Smooth muscle cell of the brain vasculature (primary cell): ENCODE measurements at places on chromosomes 5 and 9.

DNA sequence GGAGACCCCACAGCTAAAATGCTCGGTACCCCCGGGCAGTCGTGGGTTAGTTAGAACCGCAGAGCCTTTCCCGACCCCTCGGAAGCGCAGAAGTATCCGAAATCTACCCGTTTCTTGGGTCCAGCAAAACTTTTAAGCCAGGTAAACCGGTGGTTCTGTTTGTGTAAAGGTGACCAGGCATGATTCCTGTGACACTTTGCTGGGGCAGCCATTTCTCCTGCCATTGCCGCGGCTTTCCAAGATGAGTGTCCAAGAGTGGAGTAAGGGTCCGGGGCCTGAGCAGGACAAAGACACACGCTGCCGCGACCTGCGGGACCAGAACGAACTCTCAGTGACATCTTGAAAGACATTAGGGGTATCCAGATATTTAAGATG lies 655 bp downstream of the MARVELD2 start:
- no peak for DNase-seq

- DNase-seq: peak; percentile 55
Measured at GRCh38 chr9:36328798-36329411, 70.7 kb upstream of the GNE start.

- no peak for DNase-seq
Measured at GRCh38 chr5:54388811-54389210, 66.7 kb upstream of the HSPB3 start.

GRCh38 chr9:112624711-112625707 lies 92.9 kb downstream of the INIP start:
- no peak for DNase-seq

DNA sequence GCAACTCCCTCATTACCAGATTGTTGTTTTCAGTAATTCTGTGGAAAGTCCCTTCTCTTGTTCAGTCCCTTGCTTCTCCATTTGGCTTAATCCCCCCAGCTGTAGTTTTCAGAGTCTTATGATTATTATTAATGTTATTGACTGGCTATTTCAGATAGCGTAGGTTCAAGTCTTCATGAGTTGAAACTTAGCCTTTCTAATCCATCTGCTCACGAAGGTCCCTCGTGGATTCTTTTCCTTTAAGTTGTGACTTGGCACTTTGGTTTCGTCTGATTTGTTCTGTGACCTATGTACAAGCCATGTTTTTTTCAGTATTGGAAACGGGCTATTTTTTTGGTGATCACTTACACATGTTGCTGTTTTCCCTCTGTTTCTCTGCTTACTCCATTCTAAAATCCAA lies 260.3 kb downstream of the TMEM167A start:
- DNase-seq: no peak

GRCh38 chr9:134062461-134063087 lies 5.3 kb downstream of the BRD3 start:
- no peak for DNase-seq

DNA sequence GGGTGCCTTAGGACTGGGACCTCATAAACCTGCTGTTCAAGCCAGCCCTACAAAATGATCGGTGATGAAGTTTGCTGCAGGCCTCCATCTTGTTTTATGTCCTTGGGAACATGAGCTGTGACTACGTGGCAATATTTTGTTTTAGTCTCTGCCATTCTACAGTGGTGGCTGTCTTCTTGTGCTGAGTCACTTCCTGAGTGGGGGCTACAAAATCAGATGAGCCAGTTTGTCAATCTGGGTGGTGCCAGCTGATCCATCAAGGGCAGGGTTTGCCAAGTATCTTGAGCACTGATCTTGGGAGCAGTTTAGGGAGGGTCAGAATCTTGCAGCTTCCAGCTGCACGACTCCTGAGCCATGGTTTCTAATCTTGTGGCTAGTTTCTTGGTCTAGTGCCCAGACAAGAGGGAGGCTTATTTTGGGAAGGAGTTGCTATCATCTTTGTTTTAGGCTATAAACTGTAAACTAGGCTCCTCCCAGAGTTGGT lies 94.7 kb downstream of the YTHDC2 start:
- no peak for DNase-seq

DNA sequence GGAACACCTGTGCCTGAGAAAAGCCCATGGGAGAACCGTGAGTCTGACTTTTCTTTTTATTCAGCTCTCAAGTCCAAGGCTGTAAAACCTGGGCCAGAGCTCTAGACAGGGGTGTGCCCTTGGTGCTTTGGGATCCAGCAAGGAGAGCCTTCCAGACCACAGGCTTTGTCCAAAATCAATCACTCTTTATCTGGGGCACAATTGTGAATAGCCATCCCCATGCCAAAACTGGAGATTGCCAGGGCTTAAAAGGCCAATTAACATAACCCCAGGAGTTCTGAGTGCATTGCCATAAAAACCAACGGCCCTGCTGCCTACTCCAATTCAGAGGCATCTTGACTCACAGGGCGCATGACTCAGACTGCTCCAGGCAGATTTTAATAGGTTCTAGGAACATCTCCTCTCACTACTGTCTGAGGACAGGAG lies 391.8 kb downstream of the ARHGEF28 start:
- no peak for DNase-seq

- no peak for DNase-seq
Measured at GRCh38 chr9:83778164-83778563, 39.4 kb downstream of the GKAP1 start.

- DNase-seq: no peak
Measured at GRCh38 chr5:109199289-109199688, 210.5 kb downstream of the PJA2 start.

DNA sequence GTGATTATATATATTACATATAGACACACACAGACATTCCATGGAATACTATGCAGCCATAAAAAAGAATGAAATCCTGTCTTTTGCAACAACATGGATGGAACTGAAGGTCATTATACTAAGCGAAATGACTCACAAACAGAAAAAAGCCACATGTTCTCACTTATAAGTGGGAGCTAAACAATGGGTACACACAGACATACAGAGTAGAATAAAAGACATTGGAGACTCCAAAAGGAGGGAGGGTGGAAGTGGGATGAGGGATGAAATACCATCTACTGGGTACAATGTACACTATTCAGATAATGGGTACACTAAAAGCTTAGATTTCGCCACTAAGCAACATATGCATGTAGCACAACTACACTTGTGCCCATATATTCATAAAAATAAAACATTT lies 170.0 kb upstream of the RGMB start:
- no peak for DNase-seq

DNA sequence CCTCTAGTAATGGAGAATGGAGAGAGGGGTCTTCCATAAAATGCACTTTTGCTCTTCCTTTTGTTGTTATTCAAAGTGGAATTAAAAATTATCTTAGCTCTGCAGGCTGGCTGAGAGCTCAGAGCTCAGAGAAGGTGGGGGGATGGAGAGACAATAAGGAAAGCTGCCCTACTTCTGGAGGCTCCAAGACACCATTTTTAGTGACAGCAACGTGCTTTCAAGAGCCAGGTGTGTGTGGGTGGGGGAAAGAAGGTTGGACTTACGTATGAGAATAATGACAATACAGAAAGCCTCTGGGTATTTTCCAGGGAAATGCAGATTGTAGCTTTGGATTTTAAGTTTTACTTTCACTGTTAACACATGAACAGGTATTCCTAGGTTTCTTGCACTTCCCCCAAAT lies 173.9 kb downstream of the TRPM3 start:
- no peak for DNase-seq

GRCh38 chr5:66144834-66145390 lies 812 bp downstream of the SREK1 start:
- no peak for DNase-seq

DNA sequence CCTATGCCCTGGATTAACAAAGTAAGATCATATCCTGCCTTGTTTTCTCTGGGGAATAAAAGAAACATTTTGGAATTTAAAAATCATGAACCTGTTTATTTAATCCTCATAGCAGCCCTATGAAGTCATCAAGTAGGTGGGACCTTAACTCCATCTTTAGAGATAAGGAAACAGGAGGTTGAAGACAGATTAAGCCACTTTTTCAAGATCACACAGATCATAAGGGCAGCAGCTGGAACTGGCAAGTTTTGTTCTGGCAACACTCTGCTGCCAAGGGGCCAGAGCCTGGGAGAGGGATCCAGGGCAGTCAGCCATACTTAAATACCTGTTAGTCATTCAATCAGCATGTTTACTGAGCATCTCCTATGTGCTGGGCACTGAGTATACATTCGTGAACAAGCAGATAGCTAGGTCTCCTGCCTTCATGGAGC lies 63.7 kb downstream of the SLC1A1 start:
- DNase-seq: no peak

GRCh38 chr9:129174102-129174723 lies 3.8 kb downstream of the IER5L start:
- no peak for DNase-seq

DNA sequence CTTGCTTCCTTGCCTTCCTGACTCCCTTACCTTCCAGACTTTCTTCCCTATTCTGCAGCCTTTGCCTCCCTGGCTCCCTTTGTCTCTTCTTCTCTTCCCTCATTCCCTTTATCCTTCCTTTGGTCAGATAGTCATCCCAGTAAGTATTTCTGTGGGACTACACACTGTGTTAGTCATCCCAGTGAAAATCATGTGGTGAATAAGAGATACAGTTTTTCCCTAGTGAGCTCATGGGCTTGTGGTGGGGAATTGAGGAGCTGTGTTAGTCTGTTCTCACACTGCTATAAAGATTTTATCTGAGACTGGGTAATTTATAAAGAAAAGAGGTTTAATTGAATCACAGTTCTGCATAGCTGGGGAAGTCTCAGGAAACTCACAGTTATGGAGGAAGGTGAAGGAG lies 109.8 kb upstream of the EDIL3 start:
- DNase-seq: no peak

GRCh38 chr9:74771672-74772071 lies 116.0 kb downstream of the TRPM6 start:
- DNase-seq: no peak

GRCh38 chr9:16461851-16462250 lies 408.6 kb downstream of the BNC2 start:
- no peak for DNase-seq

GRCh38 chr5:12795333-12795663 lies 891.1 kb upstream of the CTNND2 start:
- no peak for DNase-seq

- DNase-seq: no peak
Measured at GRCh38 chr5:93756372-93756771, 15.0 kb upstream of the POU5F2 start.

DNA sequence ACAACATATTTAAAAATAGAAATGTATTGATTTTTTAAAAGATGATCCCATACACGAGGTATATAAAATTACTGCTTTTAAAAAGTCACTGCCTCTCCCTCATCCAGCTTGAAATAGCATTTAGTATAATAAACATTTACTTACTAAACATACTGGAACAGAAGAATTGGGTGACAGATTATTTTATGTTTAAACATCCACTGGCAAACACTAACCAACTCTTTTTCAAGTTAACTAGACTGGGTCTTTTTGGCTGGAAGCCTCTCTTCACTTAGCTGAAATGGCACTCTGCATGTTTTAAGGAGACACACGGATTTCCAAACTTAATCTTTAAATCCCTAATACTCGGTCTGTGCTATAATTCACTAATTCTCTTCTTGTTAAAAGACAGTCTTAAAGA lies 19.0 kb downstream of the CTXN3 start:
- DNase-seq: no peak

DNA sequence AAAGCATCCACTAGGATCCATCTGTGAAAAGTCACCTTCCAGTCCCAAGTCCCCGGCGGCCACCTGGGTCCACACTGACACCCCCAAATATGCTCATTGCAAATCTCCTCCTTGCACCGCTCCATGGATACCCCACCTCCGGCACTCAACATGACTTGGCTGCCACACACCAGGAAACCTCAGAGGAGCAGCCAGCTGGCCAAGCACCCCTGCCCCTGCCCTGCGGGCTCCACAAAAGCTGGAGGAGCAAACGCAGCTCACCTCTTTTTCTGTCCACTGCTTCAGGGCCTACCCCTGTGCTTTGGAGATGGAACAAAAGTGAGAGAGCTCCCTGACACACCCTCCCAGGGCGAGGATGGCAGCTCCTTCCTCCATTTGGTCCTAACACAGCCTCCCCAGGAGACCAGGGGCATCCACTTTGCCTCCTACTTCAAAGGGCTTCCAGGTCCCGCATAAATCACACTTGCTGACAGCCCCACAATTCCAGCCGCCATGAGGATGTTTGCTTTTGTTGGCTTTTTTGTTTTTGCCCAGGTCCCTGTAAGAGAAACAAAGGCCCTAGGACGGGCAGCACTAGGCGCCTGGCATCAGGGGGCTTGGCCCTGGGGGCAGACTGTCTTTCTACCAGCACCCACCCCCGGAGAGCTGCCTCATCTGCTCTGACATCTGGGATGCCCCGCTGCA lies 14.8 kb downstream of the ROR2 start:
- DNase-seq: no peak

DNA sequence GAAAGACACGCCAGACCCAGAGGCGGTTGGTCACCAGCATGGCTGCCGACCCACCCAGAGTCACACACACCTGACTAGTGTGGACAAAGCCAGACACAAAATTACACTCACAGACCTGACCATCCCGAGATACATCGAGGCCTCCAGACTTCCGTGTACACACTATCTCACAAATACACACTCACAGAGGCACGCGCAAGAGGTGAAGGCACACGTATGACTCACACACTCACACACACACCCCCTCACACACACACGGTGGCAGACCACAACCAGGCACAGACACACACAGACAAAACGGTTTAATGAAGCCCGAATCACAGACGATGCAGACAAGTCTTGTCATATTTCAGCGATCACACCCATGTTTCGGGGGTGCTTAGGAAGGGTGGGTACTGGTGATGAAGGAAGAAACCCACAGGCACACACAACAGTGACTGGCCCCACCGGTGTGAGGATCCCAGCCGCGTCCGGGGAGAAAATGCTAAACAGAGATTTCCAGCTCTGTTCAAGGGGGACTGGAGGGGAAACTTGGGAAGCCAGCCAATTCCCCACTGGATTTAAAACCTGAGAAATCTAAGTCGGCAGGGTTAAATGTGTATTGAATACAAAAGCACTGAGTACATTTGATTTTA lies 51.3 kb downstream of the CRB2 start:
- no peak for DNase-seq

- DNase-seq: no peak
Measured at GRCh38 chr9:25537808-25538207, 140.4 kb downstream of the TUSC1 start.

DNA sequence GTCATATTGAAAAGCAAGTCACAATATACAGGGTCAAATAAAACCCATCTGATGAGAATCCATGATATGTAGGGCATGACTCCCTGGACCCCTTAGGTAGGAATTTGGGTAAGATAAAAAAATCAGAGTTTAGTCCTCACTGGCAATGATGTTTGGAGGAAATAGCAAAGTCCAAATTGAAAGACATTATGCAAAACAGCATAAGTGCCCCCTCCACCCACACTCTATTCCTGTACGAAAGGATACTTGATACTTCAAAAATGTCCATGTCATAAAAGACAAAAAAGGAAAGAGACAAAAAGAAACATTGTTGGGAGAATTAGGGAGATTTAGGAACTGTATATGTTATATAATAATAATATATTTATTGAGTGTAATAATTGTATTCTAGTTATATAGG lies 96.1 kb upstream of the RASGRF2 start:
- no peak for DNase-seq

- DNase-seq: peak; percentile 55
Measured at GRCh38 chr9:120619751-120620655, 40.0 kb upstream of the CDK5RAP2 start.

GRCh38 chr5:73346878-73347408 lies 101.6 kb downstream of the FOXD1 start:
- DNase-seq: no peak
